Stimulated activated CD8-positive, alpha-beta memory T cell treated with anti-CD3 and anti-CD28 coated beads, Interleukin-15, amount 100 ng/mL, for 4 hours (primary cell): ENCODE measurements at places on chromosomes 6 and 20.

- no peak for DNase-seq
Observed at GRCh38 chr6:12472601-12473038, 182.5 kb downstream of the EDN1 start.

DNA sequence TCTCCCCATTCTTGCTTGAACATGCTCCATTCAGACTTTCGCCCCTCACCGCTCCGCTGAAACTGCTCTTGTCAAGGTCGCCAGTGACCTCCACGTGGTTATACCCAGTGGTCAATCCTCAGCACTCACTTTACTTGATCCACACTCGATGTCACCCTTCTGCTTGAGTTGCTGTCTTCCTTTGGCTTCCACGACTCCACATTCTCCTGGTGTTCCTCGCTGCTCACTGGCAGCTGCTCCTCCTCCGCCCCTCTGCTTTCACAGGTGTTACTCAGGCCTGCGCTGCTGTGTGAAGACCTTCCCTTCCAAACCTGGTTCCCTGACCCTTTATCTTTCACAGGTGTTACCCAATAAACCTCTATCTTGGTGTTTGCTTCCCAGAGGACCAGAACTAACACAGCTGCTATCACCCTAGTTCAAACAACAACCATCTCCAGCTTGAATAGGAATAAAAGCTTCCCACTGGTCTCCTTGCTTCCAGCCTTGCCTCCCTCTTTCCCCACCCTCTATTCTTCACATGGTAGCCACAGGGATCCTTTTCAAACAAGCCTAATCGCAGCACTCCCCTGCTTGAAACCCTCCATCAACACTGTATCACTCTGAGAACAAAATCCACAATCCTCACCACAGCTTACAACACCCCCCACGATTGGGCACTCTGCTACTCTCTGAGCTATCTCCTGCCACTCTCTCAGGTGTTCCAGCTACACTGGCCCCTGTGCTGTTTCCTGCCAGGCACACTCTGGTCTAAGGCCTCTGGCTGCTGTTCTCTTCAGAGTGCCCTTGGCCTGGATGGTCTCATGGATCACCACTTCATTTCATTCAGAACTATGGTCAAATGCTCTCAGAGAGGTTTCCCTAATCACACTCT lies 10.7 kb downstream of the PPIL1 start:
- DNase-seq: no peak

- no peak for DNase-seq
Observed at GRCh38 chr6:42530296-42530695, 33.5 kb upstream of the UBR2 start.

DNA sequence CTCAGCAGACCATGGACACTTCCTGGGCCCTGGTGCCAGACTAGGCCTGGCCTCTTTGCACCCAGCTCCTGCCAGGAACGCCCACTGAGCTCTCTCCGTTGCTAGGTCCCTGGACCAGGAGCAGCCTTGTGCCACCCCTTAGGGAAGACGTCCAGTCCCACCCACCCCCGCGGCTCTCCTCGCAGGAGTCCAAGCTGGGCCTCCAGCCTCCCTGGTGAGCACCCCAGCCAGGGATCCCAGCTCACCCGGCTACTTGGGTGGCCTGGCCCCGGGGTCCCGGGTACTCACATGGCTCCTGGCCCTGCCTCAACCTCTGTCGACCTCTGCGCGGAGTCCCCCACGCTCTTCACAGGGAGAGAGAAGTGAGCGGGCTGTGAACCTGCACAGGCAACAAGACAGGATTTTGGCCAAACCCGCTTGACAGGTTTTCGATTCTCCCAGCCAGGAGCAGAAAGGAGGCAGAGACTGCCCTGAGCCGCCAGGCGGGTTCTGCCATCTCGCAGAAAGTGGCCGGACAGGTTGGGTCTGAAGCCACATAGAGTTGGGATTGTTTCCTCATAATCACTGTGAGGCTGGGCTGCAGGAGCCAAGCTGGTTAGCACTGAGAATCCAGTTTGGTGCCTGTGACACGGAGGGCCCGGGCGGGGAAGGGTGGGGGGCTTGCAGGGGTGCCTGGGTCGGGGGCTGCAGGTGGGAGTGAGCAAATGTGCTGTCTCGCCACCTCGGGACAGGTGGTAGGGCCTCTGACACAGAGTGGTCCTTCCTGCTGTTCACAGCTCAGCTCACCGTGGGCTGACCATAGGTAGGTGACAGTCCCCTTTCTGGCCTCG lies at the start of gene RBBP8NL:
Gene RBBP8NL (minus strand): TSS at position 368 of the 830 bp plus-strand sequence. CDS start 7,892 bp downstream, outside the sequence.
- DNase-seq: no peak

GRCh38 chr6:159252955-159253508 lies 83.8 kb downstream of the FNDC1 start:
- DNase-seq: no peak

GRCh38 chr6:81075974-81076373 lies 676.5 kb downstream of the TENT5A start:
- DNase-seq: no peak

DNA sequence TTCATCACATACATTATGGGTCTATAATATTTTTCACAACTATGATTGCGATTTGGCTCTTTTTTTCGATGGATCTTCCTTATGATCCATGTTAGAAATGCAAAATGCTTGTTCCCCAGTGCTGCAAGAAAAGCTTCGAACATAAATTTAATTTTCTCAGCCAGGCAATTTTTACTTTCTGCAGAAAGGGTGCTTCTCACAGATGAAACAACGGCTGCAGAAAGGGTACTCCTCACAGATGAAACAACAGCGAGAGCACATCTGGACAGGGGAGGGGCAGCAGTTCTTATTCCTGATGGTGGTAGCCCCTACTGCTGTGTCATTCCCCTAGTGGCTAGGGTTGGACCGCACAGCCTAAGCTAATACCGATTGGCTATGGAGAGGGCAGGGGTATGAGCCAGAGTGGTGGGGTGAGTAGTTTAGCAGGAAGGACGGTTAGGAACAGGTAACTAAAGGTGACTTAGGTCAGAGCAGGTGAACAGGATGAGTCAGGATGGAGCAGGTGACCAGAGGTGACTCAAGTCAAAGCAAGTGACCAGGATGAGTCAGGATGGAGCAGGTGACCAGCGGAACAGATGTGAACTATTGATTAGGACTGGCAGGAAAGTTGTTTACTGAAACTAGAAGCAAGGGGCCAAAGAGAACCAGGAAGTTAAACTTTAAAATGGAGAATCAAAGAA lies 13.4 kb upstream of the TREML4 start:
- no peak for DNase-seq

DNA sequence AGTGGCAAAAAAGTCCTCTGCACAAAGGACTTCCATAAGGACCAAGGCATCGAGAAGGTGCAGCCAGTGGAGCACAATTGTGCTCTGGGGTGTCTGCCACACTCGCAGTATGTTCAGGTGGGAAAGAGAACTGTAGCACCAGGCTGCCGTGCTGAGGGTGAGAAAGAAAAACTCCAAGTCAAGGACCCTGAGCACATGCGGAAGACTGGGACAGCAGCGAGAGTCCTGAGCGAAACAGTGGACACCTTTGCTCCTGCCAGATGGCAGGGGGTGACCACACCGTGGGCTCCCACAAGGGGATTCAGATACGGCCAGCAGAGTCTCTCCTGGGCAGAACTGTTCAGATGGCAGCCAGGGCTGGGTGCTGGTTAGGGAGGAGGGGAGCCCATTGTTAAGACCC lies 73.6 kb downstream of the POPDC3 start:
- DNase-seq: no peak

GRCh38 chr6:24385536-24386269 lies 17.0 kb upstream of the MRS2 start:
- DNase-seq: no peak

DNA sequence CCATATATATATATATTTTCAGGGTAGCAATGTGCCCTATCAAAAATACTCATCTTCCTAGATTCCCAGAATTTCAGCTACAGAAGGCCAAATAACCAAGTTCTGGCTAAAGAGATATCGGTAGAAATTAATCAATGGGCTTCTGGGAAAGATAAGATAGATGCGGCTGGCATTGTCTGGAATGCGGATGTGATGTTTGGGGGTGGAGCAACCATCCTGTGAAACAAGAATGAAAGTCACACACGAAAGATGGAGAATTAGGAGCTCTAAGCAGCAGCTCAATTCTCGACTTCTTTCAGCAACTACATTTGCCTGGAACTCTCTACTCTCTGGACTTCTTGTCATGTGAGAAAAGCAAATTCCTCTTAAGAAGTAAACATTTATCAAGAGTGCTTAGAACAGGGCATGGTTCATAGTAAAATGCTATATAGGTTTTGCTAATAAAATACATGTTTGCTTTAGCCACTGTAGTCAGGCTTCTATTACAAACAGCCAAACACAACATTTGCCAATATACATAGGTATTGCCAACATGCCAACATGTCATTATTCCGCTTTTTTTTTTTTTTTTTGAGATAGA lies 90.8 kb downstream of the CLIC5 start:
- no peak for DNase-seq

- no peak for DNase-seq
Observed at GRCh38 chr6:79869184-79869583, 78.2 kb downstream of the ELOVL4 start.

- no peak for DNase-seq
Observed at GRCh38 chr20:52190437-52191131, 995 bp downstream of the ZFP64 start.

DNA sequence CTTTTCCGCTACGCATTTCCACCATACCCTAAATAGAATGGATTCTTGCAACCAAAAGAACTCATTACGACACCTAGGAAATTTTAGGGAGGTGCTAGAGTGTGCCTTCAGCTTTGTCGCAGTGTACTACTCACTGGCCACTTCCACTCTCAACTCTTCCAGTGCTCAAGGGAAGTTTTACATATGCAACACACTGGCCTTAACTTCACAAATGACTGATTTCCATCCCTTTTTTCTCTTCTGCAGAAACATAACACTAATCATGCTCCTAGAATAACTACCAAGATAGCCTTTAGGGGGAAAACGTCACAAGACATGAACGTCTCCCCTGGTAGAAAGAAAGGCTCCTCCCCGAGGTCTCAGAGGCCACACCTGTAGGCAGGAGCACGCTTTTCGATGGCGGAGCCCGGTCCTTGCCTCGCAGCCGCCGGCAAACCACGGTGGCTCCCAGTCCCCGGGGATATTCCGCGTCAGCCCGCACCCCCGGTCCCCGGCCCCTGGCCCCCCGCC lies 584 bp downstream of the LYRM4 start:
- peak; percentile 75 for DNase-seq

DNA sequence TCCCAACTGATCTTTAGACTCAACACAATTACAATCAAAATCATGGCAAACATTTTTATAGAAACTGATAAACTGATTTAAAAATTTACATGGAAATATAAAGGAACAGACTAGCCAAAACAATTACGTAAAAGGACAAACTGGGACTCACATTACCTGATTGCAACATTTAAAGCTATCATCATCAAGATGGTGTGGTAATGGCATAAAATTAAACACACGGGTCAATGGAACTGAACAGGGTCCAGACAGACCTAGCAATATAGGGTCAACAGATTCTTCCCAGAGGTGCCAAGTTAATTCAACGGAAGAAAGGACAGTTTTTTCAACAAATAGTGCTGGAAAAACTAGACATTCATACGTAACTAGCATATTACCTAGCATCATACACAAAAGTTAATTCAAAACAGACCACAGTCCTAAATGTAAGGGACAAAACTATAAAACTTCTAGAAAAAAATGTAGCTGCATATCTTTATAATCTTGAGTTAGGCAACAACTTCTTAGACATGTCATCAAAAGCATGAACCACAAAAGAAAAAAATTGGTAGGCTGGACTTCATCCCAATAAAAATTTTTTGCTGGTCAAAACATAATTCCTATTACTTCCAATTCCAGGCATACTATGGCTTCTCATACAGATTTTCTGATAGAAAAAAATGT lies 147.4 kb upstream of the BEND6 start:
- no peak for DNase-seq

DNA sequence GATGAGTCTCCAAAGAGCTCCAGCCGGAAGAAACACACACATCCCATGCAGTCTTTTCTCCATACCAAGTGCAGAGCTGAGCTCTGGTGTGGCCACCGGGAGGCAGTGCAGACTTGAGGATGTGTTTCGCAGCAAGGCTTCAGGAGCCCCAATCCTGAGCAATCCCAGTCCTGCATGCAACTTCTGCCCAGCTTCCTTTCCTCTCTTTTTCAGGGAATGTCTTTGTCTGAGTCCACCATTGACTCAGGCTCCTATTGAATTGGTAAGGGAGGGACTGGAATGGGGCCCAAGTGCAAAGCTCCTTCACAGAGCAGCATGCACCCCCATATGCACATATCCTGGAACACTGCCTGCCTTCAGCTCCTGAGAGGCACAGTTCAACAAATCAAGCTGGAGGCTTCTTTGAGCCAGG lies 50.5 kb upstream of the ASIP start:
- no peak for DNase-seq

GRCh38 chr6:109197061-109197460 lies 101.8 kb downstream of the CEP57L1 start:
- DNase-seq: no peak

GRCh38 chr20:1893721-1894470 lies 1.3 kb upstream of the SIRPA start:
- DNase-seq: no peak

DNA sequence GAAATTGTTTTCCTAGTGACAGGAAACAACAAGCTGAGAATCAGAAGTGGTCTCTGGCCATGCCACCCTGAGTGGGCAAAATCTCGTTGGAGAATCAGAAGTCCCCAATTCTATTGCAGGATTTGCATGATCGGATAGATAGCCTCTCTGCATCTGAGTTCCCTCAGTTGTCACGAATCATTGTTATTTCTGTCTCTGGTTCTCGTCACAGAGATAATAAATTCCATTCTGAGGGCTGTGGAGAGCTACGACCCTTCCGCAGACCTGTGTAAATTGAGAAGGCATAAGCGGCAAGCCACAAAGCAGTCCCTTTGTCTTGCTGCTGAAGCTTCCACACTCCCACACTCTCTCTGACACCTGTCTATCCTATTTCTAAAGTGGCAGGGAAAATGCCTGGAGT lies 102.4 kb upstream of the CNR1 start:
- no peak for DNase-seq

DNA sequence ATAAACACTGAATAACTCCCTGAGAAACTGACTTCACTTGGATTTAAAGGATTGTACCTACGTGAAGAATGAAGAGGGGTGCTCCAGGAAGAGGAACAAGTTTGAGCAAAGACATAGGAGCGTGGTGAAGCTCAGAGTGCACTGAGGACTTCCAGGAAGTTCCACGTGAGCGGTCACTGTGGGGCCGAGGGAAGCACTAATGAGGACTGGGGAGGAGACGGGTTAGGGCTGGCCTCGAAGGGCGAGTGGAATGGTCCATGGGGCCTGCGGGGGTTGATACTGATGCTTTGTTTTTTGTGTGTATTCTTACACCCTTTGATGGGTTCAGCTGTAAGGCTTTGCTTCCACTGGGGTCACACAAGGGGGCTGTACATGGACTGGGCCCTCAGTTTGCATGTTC lies 91.9 kb downstream of the CDH4 start:
- no peak for DNase-seq

DNA sequence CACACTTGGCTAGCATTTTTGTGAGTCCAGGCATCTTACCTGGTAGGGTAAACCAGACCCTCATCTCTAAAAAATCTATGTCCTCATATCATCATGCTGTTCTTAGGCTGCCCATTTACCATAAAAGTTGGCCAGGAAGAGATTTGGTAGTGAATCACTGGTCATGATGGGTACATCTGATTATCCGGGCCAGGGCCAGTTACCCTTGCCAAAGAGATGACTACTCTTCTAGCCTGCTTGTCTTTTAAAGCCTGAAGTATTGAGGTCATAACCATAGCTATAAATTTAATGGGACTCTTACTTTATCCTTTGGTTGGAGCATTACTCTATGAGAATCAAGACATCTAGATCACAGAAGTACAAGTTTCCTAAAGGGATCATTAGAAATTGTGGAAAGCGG lies 276.8 kb downstream of the TENT5A start:
- no peak for DNase-seq
